ENCODE measurements at places on chromosomes 12 and 14.

GRCh38 chr14:103969961-103970360 lies 27.6 kb upstream of the RD3L start:
- DNase-seq: no peak

GRCh38 chr12:120252071-120252906 lies 13.2 kb downstream of the PXN start:
- no peak for DNase-seq

- DNase-seq: no peak
These were observed 33.8 kb downstream of the ZFP36L1 start for GRCh38 chr14:68759017-68759560.

GRCh38 chr14:24172871-24173281 lies 996 bp downstream of the REC8 start:
- DNase-seq: no peak

DNA sequence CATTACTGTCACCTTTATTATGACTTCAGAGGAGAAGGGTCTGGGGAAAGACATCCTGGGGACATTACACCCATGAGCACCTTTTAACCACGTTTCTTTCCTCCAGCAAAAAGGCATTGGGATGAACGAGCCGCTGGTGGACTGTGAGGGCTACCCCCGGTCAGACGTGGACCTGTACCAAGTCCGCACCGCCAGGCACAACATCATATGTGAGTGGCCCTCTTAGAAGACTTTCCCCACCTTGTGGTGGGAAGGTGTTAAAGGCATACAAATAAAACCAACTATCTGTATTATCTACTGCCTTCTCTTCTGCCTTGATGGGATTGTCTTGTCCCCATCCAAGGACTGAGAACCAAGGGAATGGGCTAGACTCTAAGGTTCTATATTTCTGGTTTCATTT lies 6.0 kb downstream of the PSMD9 start:
- DNase-seq: no peak

GRCh38 chr12:125198652-125199051 lies 133.4 kb downstream of the AACS start:
- DNase-seq: no peak

GRCh38 chr12:127121494-127122084 lies 1145.4 kb upstream of the TMEM132C start:
- no peak for DNase-seq

- no peak for DNase-seq
These were observed 68.6 kb downstream of the C12orf50 start for GRCh38 chr12:87960566-87960965.

DNA sequence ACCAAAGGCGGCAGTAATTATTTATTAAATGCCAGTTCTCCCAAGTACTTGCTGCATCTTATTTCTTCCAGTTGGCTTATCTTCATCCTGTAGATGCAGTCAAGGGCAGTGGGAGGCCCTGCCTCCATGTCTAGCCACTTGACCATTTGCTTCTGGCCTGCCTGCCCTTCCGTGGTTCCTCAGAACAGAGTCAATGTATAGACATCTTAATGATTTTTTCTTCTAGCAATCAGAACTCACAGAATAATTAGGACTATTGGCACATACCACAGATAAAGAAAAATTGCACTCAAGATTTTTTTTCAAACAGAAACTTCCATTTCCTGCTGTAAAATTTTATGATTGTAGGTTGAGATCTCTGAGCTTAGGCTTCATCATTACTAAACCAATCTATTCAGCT lies 20.9 kb downstream of the NR1H4 start:
- no peak for DNase-seq

DNA sequence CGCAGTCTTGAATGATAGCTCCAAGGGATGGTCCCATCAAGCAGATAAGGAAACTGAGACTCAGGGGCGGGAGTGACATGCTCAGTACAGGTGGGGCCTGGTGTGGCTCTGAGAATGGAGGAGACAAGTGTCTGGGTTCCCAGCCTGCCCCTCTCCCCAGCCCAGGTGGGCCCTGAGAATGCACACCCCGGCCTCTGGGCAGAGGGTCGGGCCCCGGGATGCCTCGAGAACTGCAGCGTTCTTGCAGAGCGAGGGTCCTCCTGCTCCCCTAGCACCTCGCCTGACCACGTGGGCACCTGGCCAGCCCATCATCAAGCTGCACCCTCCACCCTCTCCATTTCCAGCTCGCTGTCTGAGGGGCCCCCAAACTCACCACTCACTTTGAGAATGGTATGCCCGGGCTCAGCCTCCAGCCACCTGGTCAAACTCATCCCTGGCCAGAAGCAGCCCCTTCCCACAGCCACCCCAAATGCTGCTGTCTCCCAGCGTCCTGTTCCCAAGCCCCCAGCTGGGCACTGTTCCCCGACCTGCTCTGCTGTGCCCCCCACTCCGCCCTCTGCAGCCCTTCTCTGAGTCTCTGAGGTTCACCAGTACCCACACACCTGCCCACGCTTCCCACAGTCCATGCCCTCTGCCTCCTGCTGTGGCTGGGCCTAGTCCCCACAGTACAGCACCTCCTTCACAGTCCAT lies 44.3 kb downstream of the CYP46A1 start:
- no peak for DNase-seq

- no peak for DNase-seq
These were observed 14.5 kb downstream of the TNFAIP2 start for GRCh38 chr14:103137689-103138300.

- DNase-seq: no peak
These were observed 409.0 kb upstream of the PDE3A start for GRCh38 chr12:19959353-19959752.

Measured in progenitor cell of endocrine pancreas (in vitro differentiated cells).